ENCODE measurements at places on chromosomes 4 and X.

DNA sequence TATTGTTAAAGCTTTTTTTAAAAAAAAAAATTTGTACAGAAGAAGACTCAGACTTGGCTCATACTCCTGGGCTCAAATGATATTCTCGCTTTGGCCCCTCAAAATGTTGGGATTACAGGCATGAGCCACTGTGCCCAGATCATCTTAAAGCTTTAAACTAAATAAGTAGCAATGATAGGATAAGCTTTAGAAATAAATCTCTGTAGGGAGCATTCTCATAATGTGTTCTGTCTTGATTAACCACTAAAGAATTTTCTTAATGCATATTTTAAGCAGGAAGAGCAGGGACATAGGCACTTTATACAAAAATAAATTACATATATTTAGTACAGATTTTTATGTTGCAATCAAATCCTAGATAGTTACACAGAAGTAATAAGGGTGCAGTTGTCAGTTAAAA is 667.2 kb downstream of the GRID2 start:
- DNase-seq = no peak

GRCh38 chrX:121283921-121284320 is 236.5 kb downstream of the GLUD2 start:
- no peak for DNase-seq

- peak; percentile 14 for DNase-seq
These were observed 278.9 kb downstream of the INPP4B start for GRCh38 chr4:142567199-142567598.

DNA sequence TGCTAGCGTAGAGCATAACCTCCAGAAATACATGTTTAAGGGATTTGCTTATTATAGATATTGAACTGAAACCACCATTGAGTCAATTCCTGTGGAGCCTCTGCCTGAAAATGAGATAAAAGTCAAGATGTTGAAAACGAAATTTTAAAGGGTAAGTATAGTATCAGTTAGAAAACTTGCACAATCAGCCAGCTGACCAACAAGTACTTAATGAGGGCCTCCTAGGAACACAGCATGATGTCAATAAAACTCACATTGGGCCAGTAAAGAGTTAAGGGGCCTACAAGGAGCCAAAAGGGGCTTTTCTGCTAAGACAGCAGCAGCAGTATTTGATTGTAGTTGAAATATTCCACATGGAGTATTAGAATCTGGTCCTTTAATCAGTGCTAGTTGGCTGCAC is 314.1 kb upstream of the PPARGC1A start:
- no peak for DNase-seq

DNA sequence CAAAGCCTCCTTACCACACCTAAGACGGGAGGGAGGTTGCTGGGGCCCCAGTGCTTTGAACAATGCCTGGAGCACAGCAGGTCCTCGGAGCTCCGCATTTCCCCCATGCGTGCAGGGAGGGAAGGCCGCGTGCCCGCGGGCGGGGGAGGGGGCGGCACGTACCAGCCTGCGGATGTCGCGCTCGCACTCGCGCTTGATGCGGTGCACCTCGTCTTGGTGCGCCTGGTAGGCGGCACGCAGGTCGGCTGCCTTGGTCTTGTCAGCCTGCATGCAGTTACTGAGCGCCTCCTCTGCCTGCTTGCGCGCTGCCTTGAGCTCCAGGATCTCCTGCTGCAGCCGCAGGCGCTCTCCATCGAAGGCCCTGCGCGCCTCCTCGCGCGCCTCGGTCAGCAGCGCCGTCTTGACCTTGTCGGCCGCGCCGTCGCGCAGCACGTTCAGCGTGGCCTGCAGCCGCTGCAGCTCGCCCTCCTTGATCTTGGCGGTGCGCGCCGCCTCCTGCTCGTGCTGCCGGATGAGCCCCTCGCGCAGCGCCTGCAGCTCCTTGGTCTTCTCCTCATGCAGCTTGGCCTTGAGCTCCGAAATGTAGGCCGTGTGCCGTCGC is 87.2 kb upstream of the C4orf50 start:
- no peak for DNase-seq

GRCh38 chr4:86529436-86529835 is 64.7 kb upstream of the PTPN13 start:
- DNase-seq = no peak

DNA sequence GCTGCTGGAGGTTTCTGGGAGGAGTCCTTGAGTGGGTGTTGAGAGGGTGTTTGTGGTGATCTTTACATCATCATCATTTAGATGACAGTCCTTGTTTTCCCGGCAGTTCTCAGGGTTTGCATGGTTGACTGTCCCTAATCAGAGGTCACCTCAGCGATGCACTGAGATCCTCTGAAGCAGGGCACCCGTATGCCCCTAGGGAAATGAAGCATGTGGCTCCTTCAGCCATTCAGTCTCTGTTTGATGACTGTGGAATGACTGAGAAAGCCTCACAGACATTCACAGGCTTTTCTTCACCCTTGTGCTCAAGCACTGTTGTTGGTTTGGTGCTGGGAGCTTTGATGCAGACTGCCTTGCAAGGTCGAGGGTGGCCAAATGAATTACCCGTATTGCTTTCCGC is 474.7 kb downstream of the SPRY1 start:
- no peak for DNase-seq

DNA sequence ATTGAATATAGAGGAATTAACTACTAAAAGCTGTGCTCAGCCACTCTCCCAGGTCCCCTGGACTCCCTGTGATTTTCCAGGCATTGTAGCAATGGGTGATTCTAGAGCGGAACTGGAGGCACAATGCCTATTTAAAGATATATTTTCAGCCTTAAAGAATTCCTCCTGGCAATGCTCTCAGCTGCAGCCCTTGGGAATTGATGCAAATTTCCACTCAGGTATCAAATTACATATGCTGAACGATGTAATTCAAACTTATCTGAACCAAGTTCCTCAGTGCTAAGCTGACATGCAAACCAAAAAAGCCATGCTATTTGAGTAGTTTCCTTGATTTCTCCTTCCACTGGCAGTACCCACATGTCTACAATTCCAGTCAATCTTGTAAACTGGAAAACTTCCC is 86.3 kb upstream of the GABRA3 start:
- DNase-seq = no peak

DNA sequence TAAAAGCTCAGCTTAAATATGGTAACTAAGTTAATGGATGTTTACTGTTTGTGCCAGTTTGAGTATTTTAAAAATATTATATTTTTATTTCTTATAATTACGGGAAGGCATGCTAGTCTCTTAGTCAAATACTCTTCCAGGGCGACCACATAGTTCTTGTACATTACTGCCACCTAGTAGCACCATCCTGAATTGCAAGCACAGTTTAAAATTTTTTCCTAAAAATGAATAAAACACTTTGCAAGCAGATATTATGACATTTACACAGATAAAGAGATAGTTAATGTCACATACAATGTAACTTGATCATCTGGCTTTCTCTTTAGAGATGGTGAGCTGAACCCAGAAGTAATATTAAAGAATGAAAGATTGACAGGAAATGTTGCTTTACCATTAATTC is 11.5 kb downstream of the NDP start:
- no peak for DNase-seq

DNA sequence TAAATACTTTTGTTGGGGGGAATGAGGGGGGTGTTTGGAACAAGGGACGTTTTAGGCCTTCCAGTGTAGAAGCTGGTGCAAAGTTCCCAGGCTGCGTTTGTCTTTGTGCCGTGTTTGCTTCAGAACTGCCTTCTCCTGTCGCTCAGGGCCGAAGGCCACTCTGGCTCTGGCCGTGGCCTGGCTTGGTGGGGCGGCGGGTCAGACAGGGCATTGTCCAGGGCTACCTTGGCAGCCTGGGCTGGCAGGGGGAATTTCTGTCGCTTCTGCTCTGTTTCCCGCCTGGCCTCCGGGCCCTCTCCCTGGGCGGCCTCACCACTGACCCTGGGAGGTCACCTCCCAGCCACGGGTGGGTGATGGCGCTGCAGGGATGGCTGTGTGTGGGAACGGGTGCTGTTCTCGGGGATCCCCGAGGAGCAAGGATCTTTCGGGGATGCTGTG is 140.0 kb downstream of the COL4A6 start:
- DNase-seq = no peak

Data from stimulated activated CD4-positive, alpha-beta T cell treated with anti-CD3 and anti-CD28 coated beads, Interleukin-1b, Interleukin-23, amount 100 ng/mL, for 1 hour (primary cell).